Mammary epithelial cell (primary cell): ENCODE measurements at places on chromosomes 2 and 18. TPM values are rescaled to one million over a fixed set of nuclear protein-coding genes. Genes with fewer than 3 reads are reported as not detected.

The WDR43 gene
- total RNA-seq, result 122 TPM

The ACMSD gene
- total RNA-seq, result 0.33 TPM

The ABCA12 gene
- total RNA-seq, result 47.0 TPM

The RUFY4 gene
- total RNA-seq, result not detected

The PLA2R1 gene
- total RNA-seq, result 8.5 and 10.8 TPM in 2 replicates
